ENCODE measurements at places on chromosomes 6 and 20. TPM values are rescaled to one million over a fixed set of nuclear protein-coding genes. Genes with fewer than 3 reads are reported as not detected.

The SMIM13 gene
- total RNA-seq = 9.8 TPM

The CRIP3 gene
- not detected for total RNA-seq

The PTPN1 gene
- total RNA-seq = 36.7 TPM

The VWA7 gene
- 0.81 TPM for total RNA-seq

The RBCK1 gene
- total RNA-seq = 138 TPM

The F13A1 gene
- total RNA-seq = 0.16 TPM

The KIF16B gene
- total RNA-seq = 3.1 TPM

The RIPOR2 gene
- 0.76 TPM for total RNA-seq

The LINC00237 gene
- not detected for total RNA-seq
